ENCODE measurements at places on chromosomes 2 and 18.

DNA sequence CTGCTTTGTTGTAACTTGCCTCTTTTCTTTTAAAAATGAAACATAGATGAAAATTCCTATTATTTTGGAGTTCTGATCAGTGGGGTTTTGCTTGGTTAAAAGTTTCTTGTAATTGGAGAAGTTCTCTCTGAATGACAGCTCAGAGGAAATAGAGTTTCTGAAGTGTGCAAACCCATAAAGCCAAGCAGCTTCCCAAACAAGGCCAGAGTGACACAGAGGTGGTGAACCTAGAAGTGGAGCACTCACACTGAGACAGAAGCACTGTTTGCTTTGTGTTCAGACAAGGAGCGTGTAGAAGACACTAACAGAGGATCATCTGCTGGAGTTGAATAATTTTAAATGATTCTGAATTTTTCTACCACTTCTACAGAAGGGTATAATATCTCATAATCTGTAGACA is 49.2 kb downstream of the FBXO48 start:
- DNase-seq, result no peak

DNA sequence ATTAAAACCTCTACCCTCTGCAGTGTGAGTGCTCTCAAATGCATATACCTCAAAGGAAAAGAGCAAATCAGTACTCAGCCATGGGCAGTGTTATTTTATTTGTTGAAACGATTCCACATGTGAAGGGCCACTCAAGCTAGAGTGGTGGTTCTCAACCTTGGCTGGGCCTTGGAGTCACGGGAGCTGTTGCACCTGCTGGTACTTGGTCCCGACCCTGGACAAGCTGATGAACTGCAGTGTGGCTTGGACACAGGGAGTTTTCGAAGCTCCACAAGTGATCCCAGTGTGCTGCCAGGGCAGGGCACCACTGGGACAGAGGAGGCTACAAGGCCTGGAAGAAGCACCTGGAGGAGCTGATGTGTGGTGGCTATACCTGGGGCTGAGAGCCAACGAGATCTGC is 19.7 kb downstream of the GNLY start:
- no peak for DNase-seq

- no peak for DNase-seq
Measured at GRCh38 chr2:168849610-168850009, 40.6 kb downstream of the SPC25 start.

DNA sequence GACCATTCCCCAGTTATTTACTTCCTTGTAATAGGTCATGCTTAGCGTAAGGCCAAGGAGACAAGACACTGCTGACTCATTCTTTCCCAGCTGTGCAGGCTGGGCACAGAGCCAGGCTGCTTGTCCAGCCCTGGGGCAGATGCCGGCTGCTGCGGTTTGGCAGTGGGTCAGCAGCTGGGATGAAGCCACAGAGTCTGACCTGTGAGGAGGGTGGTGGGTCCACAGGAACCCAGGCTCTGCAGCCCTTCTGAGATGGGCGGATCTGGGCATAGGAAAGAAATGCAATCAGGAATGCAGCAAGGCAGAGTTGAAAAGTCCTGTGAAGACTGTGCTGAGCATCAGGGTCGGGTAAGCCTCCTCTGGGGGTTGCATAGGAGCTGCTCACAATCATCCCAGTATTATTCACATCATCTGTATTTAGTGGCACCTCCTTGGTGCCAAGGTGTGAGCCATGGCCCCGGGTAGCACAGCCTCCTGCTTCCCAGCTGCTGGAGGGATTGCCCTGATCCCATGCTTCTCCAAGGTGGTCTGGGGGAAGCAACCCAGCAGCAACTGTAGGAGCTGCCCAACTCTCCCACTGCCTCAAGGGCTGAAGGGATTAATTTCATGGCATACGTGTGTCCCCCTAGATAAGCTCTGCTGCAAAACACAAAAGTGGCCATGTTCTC is 139.0 kb downstream of the DDX1 start:
- DNase-seq, result no peak

- DNase-seq, result no peak
Measured at GRCh38 chr2:18603854-18604530, 14.6 kb upstream of the NT5C1B start.

DNA sequence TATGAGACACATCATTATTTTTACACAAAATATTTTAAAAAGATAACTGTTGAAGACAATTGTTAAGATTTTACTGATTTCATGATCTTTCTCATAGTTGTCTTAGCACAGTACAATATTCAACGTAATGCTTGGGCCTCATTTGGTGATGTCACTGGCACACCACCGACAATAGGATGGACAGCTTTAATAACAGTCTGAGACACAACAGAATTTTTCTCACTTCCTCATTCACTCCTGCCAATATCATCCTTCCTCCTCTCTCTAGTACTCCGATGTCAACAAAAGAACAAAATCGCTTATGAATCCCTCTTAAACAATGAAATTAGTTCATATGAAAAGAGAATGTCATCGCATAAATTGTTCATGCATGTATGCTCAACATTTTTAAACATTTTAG is 461.9 kb upstream of the CDH7 start:
- no peak for DNase-seq

DNA sequence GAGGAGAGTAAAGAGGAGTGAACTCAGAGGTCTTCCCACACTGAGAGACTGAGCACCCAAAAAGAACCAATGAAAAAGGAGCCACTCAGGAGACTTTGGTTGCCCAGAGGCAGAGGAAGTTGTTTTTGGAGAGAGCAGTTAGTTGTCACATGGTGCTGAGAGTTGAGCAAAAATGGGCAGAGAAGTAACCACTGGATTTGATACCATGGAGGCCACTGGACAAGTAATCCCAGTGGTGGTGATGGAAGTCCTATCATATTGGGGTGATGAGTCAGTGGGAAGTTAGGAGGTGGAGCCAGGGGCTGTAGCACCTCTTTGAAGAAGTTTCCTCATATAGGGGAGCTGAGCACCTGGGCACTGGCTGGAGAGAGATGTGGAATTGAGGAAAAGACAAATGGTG is 235.8 kb downstream of the TPGS2 start:
- no peak for DNase-seq

Measured in stimulated activated CD4-positive, alpha-beta T cell treated with anti-CD3 and anti-CD28 coated beads, Interleukin-4, amount 100 ng/mL, for 48 hours (primary cell).